Caki2 (cell line): ENCODE measurements at places on chromosomes 6 and 20. TPM values are rescaled to one million over a fixed set of nuclear protein-coding genes. Genes with fewer than 3 reads are reported as not detected.

DNA sequence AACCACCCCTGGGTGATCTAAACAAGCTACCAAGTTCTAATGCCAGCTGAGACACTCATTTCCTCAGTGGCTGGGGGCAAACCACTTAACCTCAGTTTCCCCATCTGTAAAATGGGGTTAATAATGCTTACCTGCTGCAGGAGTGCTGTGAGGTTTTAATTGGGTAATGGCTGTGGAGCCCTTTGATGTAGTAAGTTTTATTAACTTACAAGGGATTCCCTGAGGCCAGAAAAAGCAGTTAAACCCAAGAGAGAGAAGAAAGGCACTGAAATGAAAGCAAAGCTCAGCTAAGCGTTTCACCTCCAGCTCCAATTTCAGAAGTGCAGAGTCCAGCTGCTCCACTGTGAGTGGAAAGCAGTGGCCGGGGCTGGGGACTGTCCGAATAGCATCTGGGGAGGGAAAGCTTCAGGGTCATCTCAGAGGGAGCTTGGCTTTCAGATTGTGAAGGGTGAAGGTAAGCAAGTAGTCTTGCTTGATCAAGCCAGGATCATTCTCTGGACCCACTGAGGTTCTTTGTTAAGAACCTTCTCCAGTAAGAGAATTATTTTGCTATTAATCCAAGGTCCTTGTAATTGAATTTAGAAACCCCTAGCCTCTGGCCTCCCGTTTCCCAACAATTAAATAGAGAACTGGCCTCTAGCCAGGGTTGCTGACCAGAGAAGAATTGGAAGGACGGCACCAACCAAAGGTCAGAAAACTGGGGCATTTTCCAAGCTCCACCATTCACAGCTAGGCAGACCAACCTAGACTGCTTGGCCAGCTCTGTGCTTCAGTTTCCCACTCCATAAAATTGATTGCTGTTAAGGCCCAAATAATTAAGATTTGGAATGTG lies 20.9 kb upstream of the TCP11 start:
- no peak for DNase-seq

- DNase-seq = peak; percentile 59
Observed at GRCh38 chr6:129493354-129493902, 216.5 kb downstream of the ARHGAP18 start.

DNA sequence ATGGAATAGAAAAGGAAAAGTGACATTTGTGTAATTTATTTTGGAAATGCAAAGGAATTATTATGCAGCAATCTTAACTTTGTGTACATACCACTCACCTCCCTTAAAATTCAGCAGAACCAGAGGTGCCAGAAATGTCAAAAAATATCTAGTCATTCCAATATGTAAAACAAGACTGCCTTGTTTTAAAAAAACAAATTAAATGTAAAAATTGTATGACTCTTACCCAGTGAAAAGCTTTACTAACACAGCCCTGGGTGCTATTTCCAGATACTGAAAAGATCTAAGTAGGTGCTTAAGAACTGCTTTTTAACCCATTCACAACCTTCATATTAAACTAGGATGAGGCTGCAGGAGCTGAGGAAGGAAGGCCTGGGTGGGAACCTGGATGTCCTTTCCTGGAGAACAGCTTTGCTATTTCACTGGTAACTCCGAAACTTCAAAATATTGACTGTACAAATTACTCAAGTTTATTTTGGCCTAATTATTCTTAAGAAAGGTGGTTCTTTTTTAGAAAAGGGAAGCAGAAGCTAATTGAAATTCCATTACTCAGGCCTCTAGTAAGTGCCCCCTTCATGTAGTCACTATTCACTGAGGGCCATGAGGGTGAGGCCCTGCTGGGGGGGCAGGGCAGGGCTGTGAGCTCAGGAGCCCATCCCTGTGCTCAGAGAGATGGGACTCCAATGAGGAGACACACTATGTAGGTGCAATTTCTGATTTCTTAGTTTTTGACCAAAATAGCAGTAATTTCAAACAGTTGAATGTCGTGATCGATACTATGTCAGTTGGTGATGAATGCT lies 139.6 kb downstream of the MAP3K4 start:
- DNase-seq = no peak

DNA sequence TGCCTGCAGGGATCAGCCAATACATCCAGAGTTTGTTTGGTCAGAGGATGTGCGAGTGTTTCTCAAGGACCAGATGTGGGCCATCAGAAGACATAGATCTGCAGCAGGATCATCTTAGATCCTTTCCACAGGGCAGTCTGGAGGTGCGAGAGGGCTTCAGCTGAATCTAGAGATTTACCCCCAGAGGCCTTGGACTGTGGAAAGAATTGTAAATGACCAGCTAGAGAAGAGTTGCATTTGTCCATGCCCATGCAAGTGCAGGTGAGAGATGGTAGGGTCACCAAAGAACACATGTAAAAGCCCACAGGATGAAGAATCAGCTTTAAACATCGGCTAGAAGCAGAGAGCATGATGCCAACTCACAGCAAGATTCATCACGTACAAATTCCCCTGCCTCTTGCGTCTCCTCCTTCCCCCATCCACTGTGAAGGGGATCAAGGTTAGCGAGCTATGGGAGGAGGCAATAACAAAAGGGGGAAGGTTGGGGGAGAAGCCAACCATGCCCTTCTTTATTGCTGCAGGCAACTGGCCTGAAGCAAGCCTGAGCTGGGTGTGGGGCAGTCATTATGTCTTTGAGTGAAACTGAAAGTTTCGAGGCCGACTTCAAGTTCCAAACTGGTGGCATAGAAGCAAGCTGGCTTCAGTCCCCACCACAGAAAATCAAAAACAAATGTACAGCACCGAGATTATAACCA lies 83.5 kb downstream of the SCML4 start:
- no peak for DNase-seq

DNA sequence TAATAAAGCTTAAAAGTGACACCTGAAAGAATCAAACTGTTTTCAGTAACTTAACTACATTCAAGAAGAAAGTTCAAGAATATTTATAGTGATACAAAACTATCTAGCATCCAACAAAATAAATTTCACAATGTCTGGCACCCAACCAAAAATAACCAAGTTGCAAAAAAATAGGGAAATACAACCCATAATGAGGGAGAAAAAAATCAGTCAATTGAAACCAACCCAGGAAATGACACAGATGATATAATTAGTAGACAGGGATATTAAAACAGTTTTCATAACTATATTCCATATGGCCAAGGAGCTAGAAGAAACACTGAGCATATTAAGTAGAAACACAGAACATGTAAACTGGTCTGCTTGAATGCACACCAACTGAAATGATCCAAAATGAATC lies 120.2 kb upstream of the BEND3 start:
- DNase-seq = no peak

GRCh38 chr6:31878222-31878621 lies 575 bp downstream of the SLC44A4 start:
- DNase-seq = no peak

DNA sequence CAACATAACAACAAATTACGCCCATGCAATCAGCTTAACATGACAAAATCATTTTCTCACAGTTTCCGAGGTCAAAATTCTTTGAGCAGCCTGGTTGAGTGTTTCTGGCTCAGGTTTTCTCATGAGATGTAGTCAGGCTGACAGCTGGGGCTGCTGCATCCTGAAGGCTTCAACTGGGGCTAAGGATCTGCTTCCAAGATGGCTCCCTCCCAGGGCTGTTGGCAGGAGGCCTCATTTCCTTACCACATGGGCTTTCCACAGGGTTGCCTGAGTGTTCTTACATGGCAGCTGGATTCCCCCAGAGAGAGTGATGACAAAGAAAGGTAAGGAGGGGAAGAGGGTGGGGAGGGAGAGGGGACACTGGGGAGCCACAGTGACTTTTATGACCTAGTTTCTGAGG lies 63.1 kb upstream of the NNAT start:
- no peak for DNase-seq

DNA sequence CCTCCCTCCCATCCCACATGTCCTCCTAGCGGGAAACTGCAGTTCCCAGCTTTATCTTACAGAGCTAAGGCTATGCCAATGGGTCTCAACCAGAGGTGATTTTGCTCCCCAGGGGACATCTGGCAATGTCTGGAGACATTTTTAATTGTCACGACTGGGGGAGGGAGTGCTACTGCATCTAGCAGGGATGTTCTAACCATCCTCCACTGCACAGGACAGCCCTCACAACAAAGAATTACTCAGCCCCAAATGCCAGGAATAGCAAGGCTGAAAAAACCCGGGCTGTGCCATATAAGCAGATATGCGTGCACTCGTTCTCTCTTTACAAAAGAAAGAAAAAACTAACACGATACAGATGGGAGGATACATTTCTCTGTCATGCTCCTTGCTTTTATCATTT lies 8.5 kb downstream of the MRPS18A start:
- no peak for DNase-seq

Gene KCNG1
- 4.9 and 5.7 TPM in 2 replicates for total RNA-seq

Gene TXLNB
- not detected in 2 replicates for total RNA-seq

DNA sequence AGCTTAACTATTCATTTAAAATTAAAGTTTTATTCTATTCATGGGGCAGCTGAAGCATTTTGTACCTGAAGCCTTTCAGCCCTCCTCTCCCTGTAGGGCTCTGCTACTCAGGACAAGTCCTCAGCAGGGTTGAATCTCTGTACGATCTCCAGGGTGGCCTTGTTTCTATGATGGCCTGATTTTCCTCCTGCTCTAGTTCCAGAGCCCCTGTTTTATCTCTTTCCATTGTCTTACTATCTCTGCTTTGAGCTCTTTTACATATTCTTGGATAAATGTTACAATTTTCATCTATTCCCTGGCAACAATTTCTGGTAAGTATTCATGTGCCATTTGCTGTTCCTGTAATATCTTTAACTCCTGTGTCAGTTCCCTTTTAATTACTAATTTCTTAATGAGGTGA lies 19.8 kb upstream of the MYL9 start:
- DNase-seq = no peak

Gene PCK1
- 0.96 and 1.0 TPM in 2 replicates for total RNA-seq

GRCh38 chr6:108497883-108498282 lies 62.8 kb upstream of the FOXO3 start:
- DNase-seq = no peak

GRCh38 chr20:14444106-14444505 lies 106.7 kb upstream of the FLRT3 start:
- no peak for DNase-seq

Gene POU3F2
- 0.61 TPM in 1 of 2 replicates, not detected in the other for total RNA-seq

- peak; percentile 18 for DNase-seq
Observed at GRCh38 chr6:8860671-8861070, 425.3 kb upstream of the SLC35B3 start.

- peak; percentile 10 for DNase-seq
Observed at GRCh38 chr6:148343047-148343782, 577 bp downstream of the SASH1 start.

- no peak for DNase-seq
Observed at GRCh38 chr6:48883116-48883515, 579.9 kb downstream of the MMUT start.

Gene SUN5
- total RNA-seq = not detected in 2 replicates

GRCh38 chr6:136030131-136030530 lies 178.6 kb downstream of the PDE7B start:
- DNase-seq = no peak

DNA sequence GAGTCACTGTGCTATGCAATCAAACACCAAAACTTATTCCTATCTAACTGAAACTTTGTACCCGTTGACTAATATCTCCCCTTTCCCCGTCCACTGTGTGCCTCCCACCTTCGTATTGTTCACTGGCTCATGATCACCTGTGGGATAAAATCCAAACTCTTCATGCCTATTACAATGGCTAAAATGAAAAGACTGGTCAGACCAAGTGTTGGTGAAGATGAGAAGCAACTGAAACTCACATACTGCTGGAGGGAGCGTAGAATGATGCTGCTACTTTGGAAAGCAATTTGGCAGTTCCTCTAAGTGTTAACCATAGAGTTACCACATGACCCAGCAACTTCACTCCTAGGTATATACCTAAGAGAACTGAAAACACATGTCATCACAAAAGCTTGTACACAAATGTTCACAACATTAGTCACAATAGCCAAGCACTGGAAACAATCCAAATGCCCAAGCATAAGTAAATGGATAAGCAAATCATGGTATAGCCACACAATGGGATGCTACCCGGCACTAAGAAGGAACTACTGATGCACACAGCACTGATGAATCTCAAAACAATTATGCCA lies 13.1 kb downstream of the RPS10 start:
- no peak for DNase-seq

DNA sequence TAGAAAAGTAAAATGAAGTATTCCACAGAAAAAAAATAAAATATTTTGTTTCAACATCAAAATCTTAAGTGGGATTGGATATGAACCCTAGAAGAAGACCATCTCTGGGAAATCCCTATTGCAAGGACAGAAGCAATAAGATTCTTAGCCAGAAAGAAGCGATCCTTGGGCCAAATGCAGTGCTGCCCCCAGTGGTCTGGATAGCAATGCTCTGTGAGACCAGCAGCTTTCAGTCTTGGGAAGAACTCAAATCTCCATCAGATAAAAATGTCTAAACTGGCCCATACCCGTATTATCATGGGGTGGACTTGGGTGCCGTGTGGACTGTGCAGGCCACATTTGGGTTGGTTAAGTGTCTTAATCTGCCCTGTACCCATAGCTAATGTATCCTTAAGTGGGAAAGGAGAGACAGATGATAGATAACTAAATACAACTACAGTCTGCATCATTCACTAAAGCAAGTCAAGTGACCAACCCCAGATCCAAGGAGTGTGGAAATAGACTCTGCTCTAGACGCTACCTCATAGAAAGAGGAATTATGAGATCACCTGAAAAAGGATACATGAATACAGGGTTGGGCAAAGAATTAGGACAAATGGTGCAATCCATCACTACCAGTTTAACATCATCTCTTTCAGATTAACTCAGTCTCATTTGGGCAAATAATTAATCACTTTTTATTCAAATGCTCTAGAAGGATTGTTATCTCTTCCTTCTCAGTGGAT lies 38.9 kb upstream of the SNAP25 start:
- no peak for DNase-seq

Gene LINC00237
- not detected in 2 replicates for total RNA-seq

GRCh38 chr6:169452117-169452868 lies 198.6 kb upstream of the THBS2 start:
- peak; percentile 77 for DNase-seq

Gene CDH22
- total RNA-seq = 0.07 and 0.43 TPM in 2 replicates

- DNase-seq = no peak
Observed at GRCh38 chr6:93962566-93962965, 543.2 kb upstream of the EPHA7 start.

DNA sequence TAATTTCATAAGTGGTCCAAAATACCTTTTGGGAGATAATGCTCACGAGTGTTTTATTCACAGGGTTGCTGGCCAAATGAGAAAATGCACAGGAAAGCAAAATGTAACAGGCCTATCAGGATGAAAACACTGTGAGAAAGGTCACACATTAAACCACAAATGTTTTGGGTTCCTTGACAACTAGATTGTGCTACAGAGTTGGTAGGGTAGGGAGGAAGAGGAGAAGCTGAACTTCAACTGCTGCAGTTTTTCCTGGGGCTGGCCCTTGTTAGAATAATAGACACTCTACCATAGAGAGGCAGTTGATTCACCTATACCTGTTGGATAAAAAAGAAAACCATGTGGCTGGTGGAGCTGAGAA lies 28.1 kb upstream of the PAQR8 start:
- DNase-seq = no peak

DNA sequence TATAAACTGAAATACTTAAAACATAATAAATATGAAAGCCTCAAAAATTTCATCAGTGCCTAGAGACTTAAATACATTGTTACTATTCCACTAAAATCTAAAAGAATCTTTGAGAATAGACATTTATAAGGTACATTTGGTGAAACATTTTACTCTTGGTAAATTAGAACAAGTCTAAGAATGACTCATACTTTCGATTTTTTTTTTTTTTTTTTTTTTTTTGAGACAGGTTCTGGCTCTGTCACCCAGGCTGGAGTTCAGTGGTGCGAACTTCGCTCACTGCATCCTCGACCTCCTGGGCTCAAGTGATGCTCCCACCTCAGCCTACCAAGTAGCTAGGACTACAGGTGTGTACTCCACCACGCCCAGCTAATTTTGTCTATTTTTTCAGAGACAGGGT lies 6.4 kb downstream of the FUCA2 start:
- no peak for DNase-seq
